ENCODE measurements at places on chromosomes 5 and 9. TPM values are rescaled to one million over a fixed set of nuclear protein-coding genes. Genes with fewer than 3 reads are reported as not detected.

STC2 gene
- total RNA-seq, result 31.2 TPM

C9 gene
- total RNA-seq, result not detected

CDH9 gene
- total RNA-seq, result not detected

TERT gene
- 5.4 TPM for total RNA-seq

Measured in A375 (cell line).